ENCODE measurements at places on chromosomes 11 and 22.
A peak's percentile ranks its signal among the peaks of the same experiment; 100 is the strongest.

- peak; percentile 70 for DNase-seq
These were observed 6.7 kb upstream of the GDPD5 start for GRCh38 chr11:75532200-75533048.

GRCh38 chr22:39917197-39917643, 16.3 kb downstream of the GRAP2 start:
- DNase-seq: no peak

GRCh38 chr22:45686004-45686403, 14.4 kb downstream of the ATXN10 start:
- no peak for DNase-seq

- peak; percentile 82 for DNase-seq
These were observed 25.0 kb upstream of the SERPIND1 start for GRCh38 chr22:20748731-20749428.

DNA sequence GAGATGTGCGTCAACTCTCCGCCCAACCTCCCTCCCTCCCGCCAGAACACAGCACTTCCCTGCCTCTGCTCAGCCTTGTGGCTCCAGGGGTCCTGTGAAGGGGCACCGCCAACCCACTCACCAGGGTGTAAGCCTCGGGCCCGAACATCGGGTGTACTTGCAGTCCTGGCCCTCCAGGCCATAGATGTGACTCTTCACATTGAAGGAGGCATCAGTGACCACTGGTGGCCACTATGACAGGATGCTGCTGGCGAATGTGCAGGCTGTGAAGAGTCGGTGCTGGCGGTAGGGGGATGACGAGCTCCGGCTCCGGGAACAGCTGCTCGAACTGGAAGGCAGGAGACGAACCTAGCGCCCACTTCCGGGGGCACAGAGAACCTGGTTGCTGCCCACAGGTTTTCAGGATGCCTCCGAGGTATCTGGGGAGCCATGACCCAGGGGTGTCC, 97.4 kb downstream of the MED15 start:
- no peak for DNase-seq

DNA sequence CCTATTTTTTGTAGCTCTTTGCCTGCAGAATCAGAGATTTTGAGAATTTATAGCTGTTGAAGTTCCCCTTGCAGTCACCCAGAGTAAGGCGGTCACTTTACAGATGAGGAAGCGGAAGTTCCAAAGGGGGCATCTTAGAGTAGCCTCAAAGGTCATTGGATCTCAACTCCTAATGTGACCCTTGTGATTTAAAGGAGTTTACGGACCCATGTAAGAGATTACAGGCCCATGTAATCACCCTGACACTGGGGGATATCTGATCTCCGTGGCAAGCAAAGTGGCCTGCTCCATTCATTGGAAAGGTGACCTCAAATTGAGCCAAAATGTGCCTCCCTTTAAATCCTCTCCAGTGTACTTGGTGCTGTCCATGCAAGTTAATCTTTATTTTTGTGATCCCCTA, 15.7 kb downstream of the P2RX3 start:
- no peak for DNase-seq

- no peak for DNase-seq
These were observed 14.0 kb upstream of the ARSA start for GRCh38 chr22:50641696-50642607.

GRCh38 chr22:20241579-20242392, 26.3 kb downstream of the RTN4R start:
- no peak for DNase-seq

- no peak for DNase-seq
These were observed 137.0 kb downstream of the SNX19 start for GRCh38 chr11:130779267-130779666.

- no peak for DNase-seq
These were observed 10.2 kb upstream of the P4HA3 start for GRCh38 chr11:74321487-74322188.

DNA sequence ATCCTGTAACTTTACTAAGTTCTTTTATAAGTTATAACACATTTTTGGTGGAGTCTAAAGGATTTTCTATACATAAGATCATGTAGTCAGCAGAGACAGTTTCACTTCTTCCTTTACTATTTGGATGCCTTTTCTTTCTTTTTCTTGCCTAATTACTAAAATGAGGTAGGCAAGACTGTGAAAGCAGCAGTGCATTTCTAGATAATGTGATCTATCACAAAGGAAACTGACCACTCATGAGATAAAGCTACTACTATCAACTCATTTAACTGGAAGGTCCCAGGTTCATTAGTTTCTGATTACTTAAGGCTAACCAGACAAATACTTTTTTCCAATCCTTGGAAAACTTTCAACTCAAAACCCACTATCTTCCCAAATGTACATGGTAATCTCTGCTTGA, 196.2 kb upstream of the E2F8 start:
- DNase-seq: no peak

DNA sequence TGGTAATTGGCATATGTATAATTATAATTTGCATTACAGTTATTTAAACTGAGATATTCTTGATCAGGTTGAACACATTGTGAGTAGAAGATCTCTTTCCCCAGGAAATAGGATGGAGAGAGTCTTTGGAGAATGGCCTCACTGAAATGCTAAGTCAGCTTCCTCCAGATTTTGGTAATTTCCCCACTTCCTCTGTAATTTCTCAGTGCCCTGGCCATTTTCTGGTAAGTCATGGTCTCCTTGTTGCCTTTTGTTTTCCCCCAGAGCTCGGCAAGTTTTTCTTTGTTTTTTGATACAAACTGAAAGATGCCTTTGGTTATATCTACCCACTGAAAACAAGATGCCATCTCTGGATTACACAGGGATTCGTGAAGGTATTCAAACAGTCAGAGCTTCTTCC, 12.8 kb upstream of the FBXO3 start:
- DNase-seq: no peak

- DNase-seq: no peak
These were observed 265.8 kb downstream of the TTC28 start for GRCh38 chr22:28413612-28414399.

DNA sequence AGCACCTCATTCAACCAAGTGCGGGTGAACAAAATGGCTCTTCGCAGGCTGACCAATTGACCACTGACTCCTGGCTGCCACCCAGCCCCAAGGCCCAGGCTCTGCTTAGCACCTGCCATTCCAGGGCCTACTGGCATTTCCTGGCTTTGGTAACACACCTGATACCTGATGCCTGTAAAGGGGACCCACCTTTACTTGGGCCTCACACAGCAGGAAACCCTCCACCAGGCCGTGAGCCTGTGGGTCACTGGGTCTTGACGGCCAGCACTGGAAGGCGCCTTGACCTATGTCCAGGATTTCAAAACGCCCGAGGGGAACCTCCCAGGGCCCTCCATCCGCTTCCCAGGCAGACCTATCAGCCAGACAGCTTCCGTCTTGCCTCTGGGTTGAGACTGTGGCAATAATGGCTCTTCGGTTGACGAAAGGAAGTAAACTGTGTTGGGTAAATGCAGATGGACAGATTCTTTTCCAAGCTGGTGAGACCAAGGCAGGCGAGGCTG, 16.8 kb upstream of the TMEM184B start:
- DNase-seq: no peak

DNA sequence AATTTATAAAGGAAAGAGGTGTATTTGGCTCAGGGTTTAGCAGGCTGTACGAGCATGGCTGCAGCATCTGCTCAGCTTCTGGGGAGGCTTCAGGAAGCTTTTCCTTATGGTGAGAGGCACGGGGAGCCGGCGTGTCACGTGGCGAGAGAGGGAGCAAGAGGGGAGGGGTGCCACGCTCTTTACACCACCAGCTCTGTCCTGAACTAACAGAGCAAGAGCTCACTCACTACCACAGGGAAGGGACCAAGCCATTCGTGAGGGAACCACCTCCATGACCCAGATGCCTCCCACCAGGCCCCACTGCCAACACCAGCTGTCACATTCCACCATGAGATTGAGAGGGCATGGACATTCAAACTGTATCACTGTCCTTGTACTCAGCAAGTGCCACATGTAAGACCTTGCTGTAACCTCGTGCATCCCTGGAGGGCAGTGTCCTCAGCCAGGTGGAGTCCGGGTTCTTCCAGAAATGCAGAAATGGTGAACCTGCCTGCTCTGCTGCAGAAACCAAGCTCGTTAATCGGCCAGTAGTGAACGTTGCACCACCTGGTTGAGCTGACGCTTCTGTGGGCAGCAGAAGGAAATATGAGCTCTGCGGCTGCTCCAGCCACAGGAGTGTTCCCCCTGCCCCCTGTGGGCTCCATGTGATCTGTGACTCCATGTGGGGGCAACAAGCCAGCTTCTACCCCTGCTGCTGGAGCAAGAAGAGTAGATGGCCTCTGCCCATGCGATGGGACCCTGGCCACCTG, 368.6 kb downstream of the TBC1D22A start:
- no peak for DNase-seq

- no peak for DNase-seq
These were observed 29.0 kb downstream of the NECTIN1 start for GRCh38 chr11:119700030-119700429.
